ENCODE measurements at places on chromosomes 11 and 22.

DNA sequence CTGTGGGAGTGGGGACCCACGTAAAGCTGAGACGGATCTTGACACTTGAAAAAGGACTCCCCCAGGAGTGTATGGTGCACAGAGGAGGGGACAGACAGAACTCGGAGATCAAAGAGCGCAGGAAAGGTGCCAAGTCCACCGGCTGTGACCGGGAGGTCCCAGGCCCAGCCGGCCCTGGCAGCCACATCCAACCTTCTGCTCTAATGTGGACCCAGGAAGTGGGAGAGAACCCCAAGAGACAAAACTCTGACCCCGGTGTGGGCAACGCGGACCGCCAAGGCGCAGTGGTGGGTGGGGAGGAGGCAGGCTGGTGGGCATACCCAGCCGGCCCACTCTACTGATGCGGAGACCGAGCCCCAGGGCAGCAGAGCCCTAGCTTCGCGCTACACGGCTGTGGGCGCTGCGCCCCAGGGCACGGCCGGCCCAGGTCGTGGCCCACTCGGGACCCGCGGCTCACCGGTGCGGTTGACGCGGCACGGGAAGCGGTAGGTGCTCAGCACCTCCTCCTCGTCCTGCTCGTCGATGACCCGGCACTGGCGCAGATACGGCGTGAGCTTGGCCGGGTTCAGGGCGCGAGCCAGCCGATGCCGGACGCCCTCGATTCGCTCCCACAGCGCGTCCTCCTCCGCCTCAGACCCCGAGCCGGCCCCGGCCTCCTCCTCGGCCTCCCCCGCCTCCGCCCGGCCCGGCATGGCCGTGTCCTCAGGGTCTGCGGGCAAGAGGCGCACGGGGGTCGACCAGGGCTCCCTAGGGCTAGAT is 527 bp downstream of the CARD10 start:
- no peak for DNase-seq

GRCh38 chr11:69508974-69509373 is 27.5 kb downstream of the LINC01488 start:
- no peak for DNase-seq

- no peak for DNase-seq
Observed at GRCh38 chr11:130728185-130729180, 187.8 kb downstream of the SNX19 start.

GRCh38 chr11:70103256-70103975 is 25.3 kb downstream of the ANO1 start:
- no peak for DNase-seq

- no peak for DNase-seq
Observed at GRCh38 chr11:47056261-47056915, 119.8 kb downstream of the CSTPP1 start.

- DNase-seq = no peak
Observed at GRCh38 chr22:26398741-26399153, 30.3 kb upstream of the ASPHD2 start.

DNA sequence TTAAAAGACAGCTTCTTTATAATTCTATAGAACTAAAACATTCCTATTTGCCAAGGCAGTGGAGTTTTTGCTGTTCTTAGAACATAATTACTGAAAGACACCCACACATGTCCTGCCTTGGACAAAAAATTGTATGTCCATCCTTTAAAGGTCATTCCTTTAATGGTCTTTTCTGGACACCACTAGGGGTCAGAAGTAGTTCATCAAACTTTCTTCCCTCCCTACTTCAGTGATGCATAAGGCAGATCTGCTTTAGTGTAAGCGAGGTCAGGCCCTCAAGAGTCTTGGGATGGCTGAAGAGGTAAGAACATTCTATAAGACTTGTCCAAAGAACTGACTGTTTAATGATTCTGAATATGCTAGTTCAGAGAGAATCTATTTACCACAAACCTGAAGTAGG is 4.3 kb upstream of the OR51V1 start:
- no peak for DNase-seq

DNA sequence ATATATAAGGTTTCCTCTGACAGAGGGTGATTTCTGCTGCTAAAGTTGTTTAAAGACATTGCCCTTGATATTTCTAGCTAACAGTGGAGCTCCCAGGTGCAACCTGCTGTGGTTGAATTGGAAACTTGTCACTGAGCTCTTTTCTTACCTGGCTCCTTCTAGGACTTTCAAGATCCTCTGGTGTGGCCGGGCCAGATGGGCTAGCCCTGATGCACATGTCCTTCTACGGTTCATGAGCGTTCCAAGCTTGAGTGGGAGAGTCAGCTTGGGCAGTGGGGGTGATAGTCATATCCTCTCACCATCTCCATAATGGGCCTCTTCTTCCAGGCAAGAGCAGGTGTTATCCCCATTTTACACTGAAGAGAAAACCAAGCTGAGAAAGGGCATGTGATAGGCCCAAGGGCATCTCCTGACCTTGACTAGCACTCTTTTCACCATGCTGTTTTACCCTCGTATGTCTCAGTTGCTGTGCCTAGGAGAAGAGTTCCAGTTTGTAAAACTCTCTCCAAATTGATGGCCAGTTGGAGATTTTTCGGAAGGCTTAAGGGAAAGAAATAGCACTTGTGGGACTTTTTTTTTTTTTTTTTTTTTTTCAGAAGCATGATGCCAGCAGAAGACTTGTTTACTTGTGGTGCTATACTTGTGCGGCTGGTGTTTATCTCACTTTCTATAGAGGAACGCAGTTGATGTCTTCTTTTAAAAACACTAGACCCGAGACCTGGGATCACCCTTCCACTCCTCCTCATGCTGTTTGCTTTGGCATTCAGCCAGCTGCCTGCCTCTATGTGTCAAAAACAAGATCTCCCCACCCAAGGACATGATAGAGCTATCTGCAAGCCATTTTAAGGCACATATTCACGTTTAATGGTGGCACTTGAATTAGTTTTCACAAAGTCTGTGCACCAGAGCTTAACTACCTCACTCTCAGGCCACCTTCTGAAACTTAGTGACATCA is 32.6 kb downstream of the TEAD1 start:
- no peak for DNase-seq

- no peak for DNase-seq
Observed at GRCh38 chr22:47842119-47842518, 1079.7 kb downstream of the TBC1D22A start.

DNA sequence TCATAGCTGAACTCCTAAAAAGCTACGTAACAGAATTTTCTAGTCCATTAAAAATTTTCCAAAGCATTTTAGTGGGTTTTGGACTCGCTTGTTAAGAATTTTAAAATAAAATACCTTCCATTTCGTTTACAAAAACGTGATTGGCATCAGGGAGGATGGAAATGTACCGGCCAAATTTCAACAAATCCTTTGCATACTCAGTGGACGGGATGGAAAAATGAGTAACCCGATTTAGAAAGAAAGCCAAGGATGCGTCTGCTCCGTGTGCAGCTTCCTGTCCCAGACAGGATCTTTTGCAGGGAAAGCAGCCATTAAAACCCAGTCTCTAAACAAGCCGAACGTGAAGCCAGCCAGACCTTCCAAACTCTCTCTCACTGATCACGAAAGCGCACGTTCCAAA is 15.6 kb downstream of the TMEM184B start:
- DNase-seq = no peak

DNA sequence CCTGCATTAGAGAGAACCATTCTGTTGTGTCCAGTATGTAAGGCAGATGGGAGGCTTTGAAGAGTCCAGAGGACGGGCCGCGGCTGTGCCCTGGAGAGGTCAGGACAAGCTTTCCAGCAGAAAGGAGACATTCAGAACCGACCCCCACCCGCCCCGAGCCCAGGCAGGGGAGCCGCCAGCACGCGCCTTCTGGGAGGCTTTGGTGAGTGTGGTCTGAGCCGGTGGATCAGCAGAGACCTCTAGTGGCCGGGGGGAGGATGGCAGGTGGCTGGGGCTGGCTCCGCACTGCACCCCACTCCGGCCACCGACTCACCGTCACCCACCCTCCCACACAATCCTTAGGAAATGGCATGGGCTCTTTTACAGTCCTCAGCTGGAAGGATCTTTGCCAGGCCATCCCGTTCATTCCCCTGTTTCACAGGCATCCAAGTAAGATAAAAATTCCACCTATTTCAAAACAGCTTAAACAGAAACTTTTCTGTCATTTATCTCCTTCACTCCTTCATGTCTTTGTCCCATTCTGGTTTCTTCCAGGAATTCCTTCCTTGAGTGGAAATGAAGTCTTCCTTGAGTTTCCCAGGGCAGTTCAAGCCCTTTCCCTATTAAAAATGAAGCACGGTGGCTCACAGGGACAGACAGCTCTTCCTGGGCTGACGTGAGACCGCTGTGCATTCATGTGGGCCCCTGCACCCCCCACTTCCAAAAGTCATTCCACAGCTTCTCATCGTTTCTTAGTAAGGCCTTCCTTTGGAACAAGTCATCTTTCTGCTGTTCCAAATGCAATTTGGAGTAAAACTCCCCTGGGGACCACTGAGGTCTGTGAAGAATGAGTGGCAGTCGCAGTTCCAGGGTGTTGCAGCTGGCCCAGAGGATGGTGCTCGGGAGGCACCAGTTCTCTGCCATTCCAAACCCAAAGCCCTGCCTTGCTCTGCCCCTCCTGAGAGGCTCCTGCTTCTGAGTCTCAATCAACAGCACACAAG is 91.0 kb downstream of the FEZ1 start:
- DNase-seq = peak; percentile 76

- DNase-seq = no peak
Observed at GRCh38 chr22:49951986-49952896, 8.3 kb upstream of the PIM3 start.

GRCh38 chr22:44281768-44282637 is 30.7 kb downstream of the SHISAL1 start:
- DNase-seq = no peak

- peak; percentile 66 for DNase-seq
Observed at GRCh38 chr11:11028017-11028692, 170.3 kb upstream of the ZBED5 start.

GRCh38 chr11:111460340-111460739 is 51.8 kb downstream of the BTG4 start:
- DNase-seq = no peak

DNA sequence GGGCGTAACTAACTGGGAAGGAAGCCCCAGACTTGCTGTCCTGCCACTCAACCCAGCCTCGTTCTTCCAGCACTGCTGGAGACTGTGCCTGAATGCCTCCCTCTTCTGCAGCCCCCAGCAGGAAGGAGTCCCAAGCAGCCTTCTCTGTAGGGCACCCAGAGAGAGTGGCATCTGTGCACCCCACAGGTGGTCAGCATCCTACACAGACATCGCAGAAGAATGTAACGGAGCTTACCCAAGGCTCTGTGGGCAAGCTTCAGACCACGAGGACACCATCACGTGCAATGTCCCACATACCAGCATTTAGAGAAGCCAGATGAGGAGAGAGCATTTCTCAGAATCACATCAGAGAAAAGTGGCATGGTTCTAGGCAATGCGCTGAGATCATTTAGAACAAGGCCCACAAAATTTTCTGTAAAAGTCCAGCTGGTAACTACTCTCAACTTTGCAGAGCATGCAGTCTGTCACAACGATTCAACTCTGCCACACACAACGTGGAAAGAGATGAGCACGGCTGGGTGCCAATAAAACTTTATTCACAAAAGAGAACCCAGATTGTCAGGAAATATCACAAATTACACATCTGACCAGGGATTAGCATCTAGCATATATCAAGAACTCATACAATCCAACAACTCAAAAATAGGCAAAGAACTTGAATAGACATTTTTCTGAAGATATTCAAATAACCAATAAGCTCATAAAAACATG is 33.4 kb downstream of the SHANK2 start:
- no peak for DNase-seq

GRCh38 chr11:100240025-100240539 is 447.0 kb upstream of the ARHGAP42 start:
- DNase-seq = no peak

- no peak for DNase-seq
Observed at GRCh38 chr11:5626196-5626595, 1.4 kb downstream of the TRIM34 start.

GRCh38 chr11:119800171-119800570 is 71.2 kb upstream of the NECTIN1 start:
- DNase-seq = no peak

- DNase-seq = no peak
Observed at GRCh38 chr22:47152938-47153337, 390.5 kb downstream of the TBC1D22A start.

- no peak for DNase-seq
Observed at GRCh38 chr22:49930596-49931412, 12.4 kb downstream of the CRELD2 start.

Measured in natural killer cell treated with Interleukin-12 subunit alpha and Interleukin-12 subunit beta and Interleukin-15 and Interleukin-18, amount 100 ng/mL, for 72 hours (primary cell).